WTC11 (cell line): ENCODE measurements at places on chromosomes 4 and X. TPM values are rescaled to one million over a fixed set of nuclear protein-coding genes. Genes with fewer than 3 reads are reported as not detected.

DNA sequence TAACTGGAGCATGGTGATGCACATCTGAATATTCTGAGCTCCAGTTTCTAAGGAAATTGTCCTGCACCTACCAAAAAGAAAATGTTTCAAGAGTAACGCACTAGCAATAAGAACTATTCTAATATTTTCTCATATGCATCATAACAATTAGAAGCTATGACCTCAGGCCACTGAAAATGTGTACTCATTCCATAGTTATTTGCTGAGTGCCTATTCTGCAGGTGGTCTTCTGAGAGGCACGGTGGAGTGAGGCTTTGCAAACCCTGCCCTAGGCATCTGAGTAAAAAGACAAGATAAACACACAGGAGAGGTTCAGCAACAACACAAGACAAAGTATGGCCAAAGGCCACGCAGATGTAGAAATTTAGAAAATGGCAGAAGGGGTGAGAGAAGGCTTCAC is 23.7 kb downstream of the SLC10A6 start:
- no peak for DNase-seq

CFAP99 gene
- total RNA-seq, result 0.23 to 0.41 TPM in 2 of 3 replicates, not detected in the other

HDX gene
- total RNA-seq, result 5.4 to 6.3 TPM (median 5.5 TPM) in 3 replicates

DNA sequence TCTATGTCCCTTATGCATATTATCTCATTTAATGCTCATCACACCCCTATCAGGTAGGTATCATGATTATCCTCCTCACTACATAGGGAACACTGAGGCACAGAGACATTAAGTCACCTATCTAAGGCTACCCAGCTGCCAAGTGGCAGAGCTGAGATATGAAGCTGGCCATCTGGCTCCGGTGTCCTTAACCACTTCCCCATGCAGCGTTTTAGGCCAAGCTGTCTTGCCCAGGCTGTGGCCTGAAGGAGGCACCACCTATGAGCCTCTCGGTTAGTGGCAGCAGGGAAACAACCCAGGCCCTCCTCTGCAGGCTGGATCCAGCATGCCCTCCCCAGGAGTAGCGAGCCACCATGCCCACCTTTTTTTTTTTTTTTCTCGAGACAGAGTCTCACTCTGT is 16.3 kb downstream of the PJA1 start:
- DNase-seq, result no peak

DNA sequence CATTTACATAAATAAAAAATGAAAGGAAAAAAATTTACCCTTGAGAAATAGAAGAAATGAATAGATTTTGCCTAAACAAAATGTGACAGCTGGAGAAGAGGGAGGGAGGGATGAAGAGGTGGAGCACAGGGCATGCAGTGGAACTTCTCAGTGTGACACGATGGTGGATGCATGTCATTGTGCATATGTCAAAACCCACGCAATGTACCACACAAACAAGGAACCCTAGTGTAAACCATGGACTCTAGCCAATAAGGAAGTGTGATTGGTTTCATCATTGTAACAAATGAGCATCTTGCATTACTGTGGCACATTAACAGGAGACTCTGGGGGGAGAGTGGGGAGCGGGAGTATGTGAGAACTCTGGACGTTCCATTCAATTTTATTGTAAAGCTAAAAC is 58.6 kb downstream of the GATB start:
- DNase-seq, result no peak
